ENCODE measurements at places on chromosomes 7 and 10.

- no peak for DNase-seq
Observed at GRCh38 chr10:100670368-100670767, 75.0 kb upstream of the PAX2 start.

- DNase-seq: no peak
Observed at GRCh38 chr7:96778263-96778662, 68.6 kb upstream of the SEM1 start.

GRCh38 chr10:69328380-69328735 lies 50.1 kb downstream of the HK1 start:
- no peak for DNase-seq

DNA sequence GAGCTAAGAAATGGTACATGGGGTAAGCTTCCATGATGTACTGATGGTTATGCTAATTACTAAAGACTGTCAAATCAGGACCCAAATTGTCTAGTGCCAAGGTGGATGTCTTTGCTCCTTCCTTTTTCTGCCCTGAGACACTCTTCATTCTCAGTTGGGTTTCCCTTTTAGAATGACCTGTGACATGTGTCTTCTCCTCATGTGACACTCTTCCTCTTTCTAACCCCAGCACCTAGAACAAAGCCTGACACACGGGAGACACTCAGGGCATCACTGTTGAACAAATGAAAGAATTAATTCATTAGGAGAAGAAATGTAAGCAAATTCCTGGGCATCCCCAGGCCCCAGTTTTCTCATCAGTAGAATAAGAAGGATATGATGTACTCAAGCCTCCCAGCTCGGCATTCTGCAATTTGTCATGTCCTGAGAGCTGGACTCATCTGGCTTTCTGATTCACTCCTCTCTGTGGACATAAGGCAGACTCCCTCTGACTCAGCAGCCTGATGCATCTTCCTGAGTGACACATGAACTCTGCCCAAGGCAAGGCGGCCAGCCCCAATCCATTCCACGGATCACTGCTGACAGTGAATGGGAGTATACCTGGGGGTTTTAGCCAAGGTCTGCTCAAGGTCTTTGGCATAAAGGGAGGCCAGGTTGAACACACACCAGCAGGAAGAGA lies 473.8 kb downstream of the KCNMA1 start:
- DNase-seq: peak; percentile 98

- no peak for DNase-seq
Observed at GRCh38 chr10:53570221-53570620, 797.6 kb upstream of the MBL2 start.

DNA sequence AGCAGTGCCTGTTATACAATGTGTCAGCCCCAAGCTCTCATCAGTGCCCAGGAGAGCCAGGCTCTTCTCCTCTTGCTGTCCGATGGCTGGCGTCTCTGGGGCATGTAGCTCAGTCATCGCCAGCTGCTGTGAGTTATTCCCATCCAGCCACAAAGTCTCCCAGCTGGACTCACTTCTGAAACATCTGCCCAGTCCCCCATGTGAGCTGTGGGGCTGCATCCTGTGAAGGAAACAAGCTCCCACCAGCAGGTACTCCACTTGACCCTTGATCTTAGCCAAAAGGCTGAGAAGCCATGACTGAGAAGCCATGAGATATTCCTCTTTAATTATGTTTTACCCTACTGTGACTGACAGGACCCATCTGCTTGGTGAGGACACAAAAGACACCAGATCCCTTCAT lies 212.7 kb upstream of the IGFBP3 start:
- no peak for DNase-seq

Data from astrocyte (in vitro differentiated cells and primary cell).